ENCODE measurements at places on chromosomes 12 and 14. TPM values are rescaled to one million over a fixed set of nuclear protein-coding genes. Genes with fewer than 3 reads are reported as not detected.

LPAR5 gene
- total RNA-seq: 2.8 TPM

RGS6 gene
- 2.0 TPM for total RNA-seq

LMO3 gene
- not detected for total RNA-seq

OR9K2 gene
- not detected for total RNA-seq

GRCh38 chr14:83379436-83379835 is 1845.8 kb upstream of the SEL1L start:
- DNase-seq: no peak

DNA sequence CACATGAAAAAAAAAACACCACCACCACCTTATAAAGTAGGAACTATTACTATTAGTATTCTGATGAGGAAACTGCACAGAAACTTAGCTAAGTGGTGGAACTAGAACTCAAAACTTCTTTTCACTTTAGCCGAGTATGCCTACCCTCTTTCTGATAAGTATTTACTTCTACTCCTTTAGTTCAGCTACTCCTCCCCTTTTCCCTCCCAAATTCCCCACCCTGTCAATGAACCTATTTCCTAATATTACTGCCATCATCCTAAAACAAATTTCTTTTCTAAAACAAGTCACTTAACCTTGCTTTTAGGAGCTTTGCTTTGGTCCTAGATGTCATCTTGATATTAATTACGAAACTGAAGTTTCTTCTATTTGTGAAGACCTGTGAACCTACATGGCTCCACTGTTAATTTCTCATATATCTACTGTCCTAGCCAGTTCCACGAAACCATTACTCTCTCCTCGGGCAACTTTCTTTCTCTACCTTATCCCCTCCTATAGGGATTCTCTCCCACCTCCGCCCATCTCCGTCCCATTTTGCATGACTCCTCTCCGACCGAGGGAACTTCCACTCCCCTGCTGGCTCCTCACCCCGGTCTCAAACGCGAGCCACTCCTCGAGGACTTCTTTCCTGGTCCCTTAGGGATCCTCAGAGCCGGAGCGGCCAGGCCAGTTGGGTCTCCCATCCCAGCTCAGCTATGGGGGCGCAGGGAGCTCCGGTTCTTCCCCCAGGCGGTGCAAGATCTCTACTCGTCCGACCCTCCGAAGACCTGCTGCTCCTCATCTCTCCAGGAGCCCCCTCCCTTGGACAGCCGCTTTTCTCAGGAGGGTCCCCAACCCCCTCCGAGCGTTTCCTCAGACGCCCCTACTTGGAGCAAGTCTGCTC is 1.1 kb downstream of the NUMB start:
- DNase-seq: peak; percentile 16

DNA sequence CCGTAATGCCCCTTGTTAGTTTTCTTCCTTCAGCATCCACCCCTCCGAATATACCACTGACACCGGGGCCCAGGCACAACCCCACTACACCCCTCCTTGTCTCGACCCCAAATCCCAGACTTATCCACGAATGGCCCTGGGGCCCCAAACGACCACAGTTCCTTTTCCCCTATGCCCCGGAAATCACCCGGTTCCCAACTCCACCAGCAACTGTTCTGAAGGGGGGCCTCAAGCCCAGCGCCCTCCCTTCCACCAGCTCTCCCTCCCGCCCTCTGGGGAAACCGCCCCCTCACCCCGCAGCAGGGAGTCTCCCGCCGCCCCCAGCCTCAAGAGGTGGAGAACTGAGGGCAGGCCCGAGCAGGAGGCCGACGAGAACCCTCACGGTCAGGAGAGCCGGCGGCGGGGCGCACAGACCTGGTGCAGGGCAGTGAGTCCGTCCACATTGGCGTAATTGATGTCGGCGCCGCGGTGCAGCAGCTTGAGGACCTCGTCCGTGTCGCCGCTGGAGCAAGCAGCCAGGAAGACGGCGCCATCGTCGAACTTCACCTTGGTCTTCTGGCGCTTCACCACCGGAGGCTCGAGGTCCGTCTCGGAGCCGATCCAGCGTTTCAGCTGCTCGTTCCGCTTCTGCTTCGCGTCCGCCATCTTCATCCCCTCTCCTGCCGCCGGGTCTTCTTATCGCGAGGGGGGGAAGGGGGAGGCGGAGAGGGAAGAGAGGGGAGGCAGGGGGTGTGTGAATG is 446 bp downstream of the PPP1R12A start:
- peak; percentile 36 for DNase-seq

- no peak for DNase-seq
These were observed 38.0 kb downstream of the ADIPOR2 start for GRCh38 chr12:1728824-1729223.

- DNase-seq: no peak
These were observed 21.1 kb upstream of the CERS5 start for GRCh38 chr12:50188241-50188781.

DNA sequence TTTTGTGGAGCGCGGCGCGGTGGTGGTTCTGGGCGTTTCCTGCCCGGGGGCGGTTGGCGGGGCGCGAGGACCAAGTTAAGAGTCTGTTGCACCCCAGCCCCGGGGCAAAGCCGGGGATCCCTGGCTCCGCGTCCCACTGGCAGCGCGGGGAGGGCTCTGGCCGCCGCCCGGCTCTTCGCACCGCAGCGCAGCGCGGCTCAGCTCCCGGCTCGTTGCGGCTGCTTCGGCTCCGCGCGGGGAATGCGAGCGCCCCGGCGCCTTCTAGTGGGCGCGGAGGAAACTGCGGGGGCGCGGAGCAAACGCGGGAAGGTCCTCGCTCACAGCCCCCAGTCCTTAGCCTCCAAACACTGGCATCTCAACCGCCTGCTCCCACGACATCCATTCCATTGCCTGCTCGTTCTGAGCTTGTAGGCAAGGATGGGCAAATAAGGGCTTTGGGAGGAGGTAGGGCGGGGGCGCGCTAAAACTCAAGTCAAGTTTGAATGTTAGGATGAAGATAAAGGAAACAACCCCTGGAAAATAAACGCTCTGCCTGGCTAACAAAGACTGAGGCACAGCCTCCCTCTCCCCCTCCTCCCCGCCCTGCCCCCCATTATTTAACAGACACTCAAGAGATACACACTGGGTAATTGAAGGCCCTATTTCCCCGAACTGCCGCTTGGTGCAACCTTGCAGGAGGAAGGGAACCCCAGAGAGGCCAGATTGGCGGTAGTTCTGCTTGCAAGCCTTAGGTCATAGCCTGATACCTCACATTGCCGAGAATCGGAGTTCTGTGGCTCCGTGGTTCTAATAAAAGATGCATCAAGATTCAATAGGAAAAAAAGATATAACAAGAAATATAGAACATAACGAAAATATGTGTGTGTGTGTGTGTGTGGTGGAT is at the start of gene B4GALNT1:
Gene B4GALNT1, minus strand, starts transcription at position 244 of the 883 bp plus-strand sequence. CDS start 1,069 bp downstream, outside the sequence.
- peak; percentile 63 for DNase-seq

DNA sequence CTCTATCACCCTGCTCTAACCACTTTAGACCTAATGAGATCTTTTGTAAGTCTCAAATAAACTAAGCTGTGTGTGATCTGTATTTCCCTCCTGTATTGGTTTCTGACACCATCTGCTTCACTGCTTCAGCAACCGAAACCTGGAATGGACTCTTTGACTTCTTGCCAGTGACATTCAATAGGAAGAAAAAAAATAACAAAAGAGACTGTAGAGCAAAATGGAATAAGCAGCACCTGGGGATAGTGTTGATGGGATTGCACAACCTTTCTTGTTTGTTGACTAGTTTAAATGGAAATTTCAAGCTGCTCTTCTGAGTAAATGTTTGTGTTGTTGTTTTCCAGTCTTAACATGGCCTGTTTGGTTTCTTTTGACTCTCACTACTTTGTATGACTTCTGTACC is 888.6 kb upstream of the SEL1L start:
- no peak for DNase-seq

- DNase-seq: no peak
These were observed 8.4 kb upstream of the MLEC start for GRCh38 chr12:120678572-120678971.

Measured in activated T-helper 1 cell treated with anti-CD3 and anti-CD28 coated beads, Interleukin-12 subunit alpha, Interleukin-12 subunit beta, Interleukin-2, Interleukin-4 antibody, amounts not matched to agents 30 ng/mL and 10 ng/mL and 1 ng/mL, durations not matched to agents 14 hours and 24 hours and 36 hours (primary cell).